ENCODE measurements at places on chromosomes 5 and 9.
A peak's percentile ranks its signal among the peaks of the same experiment; 100 is the strongest.

DNA sequence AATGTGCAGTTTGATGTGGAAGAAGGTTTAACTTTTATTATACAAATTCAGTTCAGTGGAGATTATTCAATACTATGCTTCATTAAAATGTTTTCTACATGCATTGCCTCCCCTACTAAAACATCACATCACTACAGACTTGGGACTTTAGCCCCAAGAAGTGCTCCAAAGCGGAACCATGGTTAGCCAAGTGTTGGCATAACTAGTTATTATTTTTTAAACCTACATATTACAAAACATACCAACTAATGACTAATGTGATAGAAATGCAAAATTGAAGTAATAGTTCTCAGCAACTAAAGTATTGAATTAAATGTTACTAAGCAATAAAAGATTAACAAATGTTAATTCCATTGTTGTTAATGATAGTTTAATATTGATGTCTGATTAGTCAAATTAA is 74.5 kb downstream of the XRCC4 start:
- no peak for DNase-seq

DNA sequence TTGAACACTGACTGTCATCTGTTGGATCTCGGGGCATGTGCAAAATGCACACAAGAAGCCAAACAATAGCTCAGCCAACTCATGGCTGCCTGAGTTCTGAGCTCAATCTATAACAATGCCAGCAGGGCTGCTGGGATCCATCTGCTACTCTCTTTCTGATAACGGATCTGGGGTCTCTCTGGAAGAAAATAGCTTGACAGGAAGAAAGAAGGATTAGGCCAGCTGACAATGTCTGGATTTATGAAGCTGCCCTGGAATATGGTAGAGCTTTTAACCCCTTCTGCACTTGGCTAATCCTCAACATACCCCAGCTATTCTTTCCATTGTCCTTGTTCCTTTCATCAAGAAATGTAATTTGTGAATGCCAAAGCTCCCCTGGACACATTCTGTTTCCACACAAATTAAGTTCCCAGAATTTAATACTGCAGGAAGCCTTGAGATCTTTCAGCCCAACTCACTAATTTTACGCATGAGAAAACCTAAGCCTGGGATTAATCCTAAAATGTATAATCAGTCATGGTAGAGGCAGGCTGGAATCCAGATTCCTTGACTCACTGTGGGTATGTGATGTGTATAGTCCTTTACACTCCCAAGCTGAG is 62.7 kb upstream of the PCA3 start:
- no peak for DNase-seq

GRCh38 chr5:160467555-160468362 is 46.1 kb downstream of the PTTG1 start:
- DNase-seq, result peak; percentile 97

DNA sequence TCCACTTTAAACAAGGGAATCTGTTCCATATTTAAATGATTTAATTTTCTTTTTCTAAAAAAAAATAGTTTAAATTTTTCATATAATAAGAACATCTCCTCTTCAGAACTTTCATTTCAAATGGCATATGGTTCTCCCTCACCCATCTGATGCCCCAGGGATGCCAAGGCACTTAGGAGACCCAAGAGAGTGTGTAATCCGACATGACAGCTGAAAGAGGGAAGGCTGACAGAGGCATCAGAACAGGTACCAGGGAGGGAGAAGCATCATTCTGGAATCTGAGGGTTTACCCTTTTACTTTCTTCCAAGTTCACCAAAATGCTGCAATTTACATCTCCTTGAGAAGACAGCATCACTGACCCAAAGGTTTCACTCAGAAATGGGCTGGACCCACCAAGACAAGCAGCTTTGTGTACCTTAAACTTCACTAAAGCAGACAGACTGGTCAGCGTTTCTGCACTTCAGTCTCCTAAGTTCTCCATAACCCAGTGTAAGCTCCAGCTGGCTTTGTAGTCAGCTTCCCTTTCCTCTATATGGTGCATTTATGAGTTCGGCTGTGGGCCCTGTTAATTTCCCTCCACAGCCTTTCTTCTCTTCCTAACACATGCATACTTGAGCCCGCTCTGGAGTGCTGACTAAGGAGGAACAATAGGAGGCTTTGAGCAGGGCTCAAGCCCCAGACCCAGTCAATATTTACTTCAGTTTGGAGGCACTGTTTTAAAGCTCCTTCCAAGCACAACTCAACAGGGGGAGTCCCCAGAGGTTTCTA is 17.7 kb downstream of the EFNA5 start:
- DNase-seq, result no peak

- peak; percentile 92 for DNase-seq
Observed at GRCh38 chr5:170393235-170393634, 4.1 kb upstream of the KCNMB1 start.

GRCh38 chr9:135353935-135354334 is 125.6 kb upstream of the PPP1R26 start:
- no peak for DNase-seq

- DNase-seq, result no peak
Observed at GRCh38 chr9:113573046-113573958, 109.8 kb downstream of the RGS3 start.

GRCh38 chr9:25716220-25716872 is 38.1 kb upstream of the TUSC1 start:
- no peak for DNase-seq

- DNase-seq, result peak; percentile 70
Observed at GRCh38 chr5:107359033-107359915, 311.5 kb downstream of the EFNA5 start.

GRCh38 chr5:126449751-126450271 is 26.6 kb downstream of the GRAMD2B start:
- DNase-seq, result peak; percentile 54

GRCh38 chr5:138953387-138954256 is 78.5 kb upstream of the LRRTM2 start:
- peak; percentile 65 for DNase-seq

All from inflammatory macrophage treated with lipopolysaccharide for 4 hours (primary cell).